NAMALWA (cell line): ENCODE measurements at places on chromosomes 1 and 21.

DNA sequence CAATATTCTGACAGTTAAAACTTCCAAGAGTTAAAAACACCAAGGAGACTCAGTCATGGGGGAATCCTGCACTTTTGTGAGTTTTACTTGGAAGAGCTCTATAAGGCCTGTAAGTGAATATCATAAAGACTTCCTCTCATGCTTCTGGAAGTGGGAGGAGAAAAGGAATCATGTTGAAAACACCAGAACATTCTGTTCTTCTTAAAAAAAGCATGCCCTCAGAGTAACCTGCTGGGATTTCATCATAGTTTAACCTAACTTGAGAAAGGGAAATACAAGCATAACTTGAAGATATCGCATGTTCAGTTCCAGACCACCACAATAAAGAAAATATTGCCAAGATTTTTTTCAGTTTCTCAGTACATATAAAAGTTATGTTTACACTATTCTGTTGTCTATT is 51.9 kb downstream of the COL11A1 start:
- DNase-seq: no peak

- no peak for DNase-seq
Measured at GRCh38 chr1:180232521-180233043, 2.5 kb downstream of the LHX4 start.

DNA sequence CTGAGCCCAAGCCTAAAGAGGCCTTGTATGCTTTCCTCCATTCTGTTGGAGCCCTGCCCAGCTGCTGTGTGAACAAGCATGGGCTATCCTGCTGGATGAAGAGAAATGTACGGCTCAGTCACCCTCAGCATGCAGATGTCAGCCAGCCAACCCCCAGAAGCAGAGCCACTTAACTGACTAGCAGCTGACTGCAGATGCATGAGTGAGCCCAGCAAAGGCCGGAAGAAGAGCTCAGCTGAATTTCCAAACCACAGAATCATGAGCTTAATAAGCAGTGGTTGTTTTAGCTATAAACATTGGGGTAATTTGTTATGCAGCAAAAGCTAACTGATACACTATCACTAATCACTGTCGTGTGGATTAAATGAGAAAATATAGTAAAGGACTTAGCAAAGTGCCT is 39.0 kb downstream of the FOXO6 start:
- peak; percentile 64 for DNase-seq

GRCh38 chr1:22139817-22140216 is 3.1 kb downstream of the WNT4 start:
- DNase-seq: no peak

DNA sequence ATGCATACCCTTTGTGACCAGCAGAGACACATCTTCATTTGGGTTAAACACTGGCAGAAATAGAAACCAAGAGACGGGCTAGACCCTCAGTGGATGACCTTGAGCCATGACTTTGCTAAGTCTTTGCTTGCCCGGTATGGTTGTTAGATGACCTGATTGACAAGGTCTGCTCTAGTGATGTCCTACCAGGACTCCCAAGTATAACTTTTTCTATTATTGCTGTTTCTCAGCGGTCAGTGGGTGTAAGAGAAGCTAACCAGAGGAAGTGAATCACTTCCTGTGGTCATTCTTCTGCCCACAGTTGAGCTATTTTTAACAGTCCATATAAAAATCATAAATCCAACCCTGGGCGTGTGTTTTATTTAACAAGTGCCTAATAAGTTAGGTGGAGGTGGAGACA is 126.2 kb upstream of the ETS2 start:
- DNase-seq: no peak

DNA sequence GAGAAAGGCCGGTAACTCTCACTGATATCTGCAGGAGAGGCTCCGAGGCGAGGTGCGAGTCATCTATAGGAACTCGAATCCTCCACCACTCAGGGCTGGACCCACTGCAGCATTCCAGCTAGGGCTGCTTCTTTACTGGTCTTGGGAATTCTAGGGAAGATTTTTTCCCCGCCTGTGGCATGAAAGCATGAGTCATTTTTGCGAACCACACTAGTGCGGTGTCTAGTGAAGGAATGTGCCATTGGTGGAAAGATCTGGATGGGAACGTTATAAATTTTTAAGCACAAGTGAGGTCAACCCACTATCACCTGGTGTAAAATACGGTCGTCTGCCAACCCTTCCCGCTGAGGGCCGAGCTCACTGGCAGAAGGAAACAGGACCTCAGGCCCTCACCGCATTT is 49.7 kb downstream of the SYF2 start:
- DNase-seq: no peak

GRCh38 chr21:45974073-45975019 is 7.2 kb upstream of the COL6A1 start:
- no peak for DNase-seq

- DNase-seq: no peak
Measured at GRCh38 chr1:43868741-43869067, 64.9 kb upstream of the ARTN start.

GRCh38 chr1:216890871-216891270 is 167.6 kb upstream of the ESRRG start:
- DNase-seq: no peak

DNA sequence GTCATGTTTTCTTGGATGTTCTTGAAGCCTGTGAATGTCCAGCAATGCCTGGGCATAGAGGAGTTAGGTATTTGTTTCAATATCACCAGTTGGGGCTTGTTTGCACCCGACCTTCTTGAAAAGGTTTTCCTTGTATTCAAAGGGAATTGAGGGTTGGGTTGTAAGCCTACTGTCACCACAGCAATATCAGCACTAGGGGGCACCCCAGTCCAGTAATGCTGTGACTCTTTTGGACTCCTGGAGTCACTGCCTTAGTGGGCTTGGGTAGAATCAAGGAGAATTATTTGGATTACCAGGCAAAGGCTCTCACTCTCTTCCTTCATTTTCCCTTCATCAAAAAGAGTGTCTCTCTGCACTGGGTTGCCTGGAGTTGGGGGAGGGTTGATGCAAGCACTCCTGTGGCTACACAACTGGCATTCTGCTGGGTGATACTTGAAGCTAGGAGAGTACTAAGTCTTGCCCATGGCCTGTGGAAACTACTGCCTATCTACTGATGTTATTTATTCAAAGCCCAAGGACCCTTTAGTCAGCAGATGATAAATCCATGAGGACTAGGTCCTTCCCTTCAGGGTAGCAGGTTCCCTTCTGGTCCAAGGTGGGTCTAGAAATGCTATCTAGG is 34.5 kb downstream of the OR10R2 start:
- DNase-seq: peak; percentile 78

DNA sequence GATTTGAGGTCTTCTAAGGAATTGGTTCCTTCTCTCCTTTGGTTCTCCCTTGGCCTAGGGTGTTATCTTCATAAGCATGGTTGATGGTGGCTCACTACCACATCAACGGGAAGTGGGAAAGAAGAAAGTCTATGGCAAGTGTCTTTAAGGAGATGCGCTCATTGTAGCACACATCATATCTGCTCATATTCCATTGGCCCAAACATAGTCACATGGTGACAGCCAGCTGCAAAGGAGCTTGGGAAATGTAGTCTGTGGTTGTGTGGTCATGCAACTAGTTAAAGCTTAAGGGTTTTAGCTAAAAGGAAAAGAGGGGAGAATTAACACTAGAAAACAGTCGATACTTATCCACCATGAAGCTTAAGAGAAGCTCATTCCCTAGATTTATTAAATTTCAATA is 11.4 kb upstream of the MRPS6 start:
- peak; percentile 81 for DNase-seq

DNA sequence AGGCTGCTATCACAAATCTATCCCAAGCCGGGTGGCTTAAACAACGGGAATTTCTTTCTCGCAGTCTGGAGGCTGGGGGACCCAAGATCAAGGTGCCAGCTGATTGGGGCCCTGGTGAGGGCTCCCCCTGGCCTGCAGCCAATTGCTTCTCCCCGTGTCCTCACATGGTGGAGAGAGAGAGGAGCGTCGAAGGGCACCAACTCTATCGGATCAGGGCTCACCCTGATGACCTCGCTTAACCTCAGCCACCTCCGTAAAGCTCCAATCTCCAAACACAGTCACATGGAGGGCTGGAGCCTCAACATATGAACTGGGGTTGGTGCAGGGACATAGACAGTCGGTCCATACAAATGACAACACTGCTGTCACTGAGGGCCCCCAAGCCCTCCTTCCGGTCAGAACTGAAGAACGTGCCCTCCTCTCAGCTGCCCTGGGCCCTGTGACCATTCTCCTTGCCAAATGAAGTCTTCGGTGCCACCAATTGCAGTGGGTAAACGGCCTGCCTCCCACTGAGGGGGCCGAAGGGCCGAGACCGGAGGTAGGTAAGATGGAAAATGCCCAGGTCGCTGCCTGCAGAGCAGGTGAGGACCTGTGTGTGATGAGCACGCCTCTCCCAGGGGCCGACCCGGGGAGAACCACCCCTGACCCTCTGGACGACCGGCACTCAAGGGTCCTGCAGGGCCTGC is 211.0 kb downstream of the TOMM20 start:
- DNase-seq: no peak

- no peak for DNase-seq
Measured at GRCh38 chr1:85678193-85678592, 30.0 kb downstream of the ZNHIT6 start.

DNA sequence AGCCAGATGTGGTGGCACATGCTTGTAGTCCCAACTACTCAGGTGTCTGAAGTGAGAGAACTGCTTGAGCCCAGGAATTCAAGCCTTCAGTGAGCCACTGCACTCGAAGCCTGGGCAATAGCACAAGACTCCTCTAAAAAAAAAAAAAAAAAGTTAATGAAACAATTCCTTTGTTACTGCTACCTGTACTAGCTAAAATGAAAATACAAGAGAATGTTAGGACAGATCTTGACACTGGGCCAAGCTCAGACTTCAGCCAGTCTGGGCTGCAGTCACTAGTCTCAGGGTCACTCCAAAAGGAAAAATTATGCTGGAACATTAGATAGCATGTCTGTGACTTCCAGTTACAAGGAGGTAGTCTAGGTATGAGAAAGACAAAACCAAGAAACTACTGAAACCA is 56.5 kb downstream of the TRIM33 start:
- no peak for DNase-seq

- no peak for DNase-seq
Measured at GRCh38 chr1:1185101-1185765, 11.6 kb downstream of the TTLL10 start.

DNA sequence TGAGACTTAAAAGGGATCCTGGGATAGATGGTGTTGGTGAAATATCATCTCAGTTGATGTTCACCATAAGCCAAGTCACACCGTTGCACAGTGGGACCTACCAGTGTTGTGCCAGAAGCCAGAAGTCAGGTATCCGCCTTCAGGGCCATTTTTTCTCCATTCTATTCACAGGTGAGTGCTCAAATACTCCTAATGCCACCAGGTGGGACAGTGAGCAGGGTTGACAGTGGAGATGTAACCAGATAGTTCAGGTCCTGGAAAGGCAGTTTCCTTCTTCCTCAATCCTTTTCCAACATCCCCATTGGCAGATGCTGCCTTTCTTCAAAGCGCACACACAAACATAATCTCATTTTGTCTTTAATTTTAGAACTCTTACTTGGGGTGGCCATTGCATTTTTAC is 11.6 kb downstream of the CD160 start:
- DNase-seq: no peak

GRCh38 chr1:56803561-56804156 is 15.5 kb downstream of the FYB2 start:
- DNase-seq: peak; percentile 53

GRCh38 chr1:3767328-3767925 is 5.1 kb upstream of the SMIM1 start:
- no peak for DNase-seq

DNA sequence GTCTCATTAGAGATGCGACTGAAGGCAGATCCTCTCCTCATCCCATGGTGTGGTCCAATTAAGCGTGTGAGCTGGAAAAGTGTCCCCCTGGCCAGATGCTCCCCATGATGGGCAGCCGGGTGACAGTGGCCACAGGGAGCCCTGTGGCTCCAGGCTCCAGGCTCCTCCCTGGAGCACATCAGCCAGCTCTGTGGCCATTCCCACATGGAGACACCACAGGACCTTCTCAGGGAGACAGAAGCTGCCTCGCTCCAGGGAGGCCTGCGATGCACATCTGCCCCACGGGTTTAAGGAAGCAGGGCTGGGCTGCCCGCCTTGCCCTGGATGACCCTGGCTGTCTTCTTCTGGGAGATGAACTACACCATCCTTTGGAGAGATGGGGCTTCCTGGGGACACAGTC is 99.9 kb upstream of the TLR5 start:
- no peak for DNase-seq

DNA sequence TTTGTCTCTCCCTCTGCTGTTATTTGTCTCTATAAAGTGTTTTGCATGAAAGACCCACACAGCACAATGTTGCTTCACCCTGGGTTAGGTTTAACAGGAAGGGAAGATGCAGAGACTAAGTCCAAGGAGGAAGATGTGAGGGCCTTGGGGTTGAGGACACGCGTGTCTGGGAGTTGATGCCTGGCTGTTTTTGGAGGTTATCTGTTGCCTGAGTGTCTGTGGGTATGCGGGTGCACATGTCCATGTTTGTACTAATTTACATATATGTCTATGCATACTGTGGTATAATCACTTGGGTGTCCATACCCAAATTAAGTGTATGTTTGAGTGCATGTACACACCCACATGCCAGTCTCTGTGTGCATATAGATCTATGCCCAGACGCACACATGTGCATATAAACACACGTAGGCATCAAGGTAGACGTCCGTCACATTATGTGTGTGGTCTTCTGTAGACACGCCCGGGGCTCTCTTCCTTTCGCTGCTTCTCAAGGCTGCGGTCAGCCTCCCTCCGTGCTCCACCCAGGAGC is 962 bp upstream of the MAN1C1 start:
- peak; percentile 29 for DNase-seq

GRCh38 chr1:246483569-246483933 is 23.5 kb downstream of the SMYD3 start:
- no peak for DNase-seq

DNA sequence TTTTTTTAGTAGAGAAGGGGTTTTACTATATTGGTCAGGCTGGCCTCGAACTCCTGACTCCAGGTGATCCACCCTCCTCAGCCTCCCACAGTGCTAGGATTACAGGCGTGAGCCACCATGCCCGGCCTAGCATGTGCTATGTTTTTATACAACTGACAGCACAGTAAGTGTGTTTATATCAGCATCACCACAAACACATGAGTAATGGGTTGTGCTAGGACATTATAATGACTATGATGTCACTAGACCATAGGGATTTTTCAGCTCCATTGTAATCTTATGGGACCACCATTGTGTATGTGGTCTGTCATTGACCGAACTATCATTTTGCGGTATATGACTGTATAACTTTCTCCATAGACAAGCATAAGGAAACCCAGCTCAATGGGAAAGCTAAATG is 6.3 kb downstream of the LEFTY2 start:
- DNase-seq: no peak

DNA sequence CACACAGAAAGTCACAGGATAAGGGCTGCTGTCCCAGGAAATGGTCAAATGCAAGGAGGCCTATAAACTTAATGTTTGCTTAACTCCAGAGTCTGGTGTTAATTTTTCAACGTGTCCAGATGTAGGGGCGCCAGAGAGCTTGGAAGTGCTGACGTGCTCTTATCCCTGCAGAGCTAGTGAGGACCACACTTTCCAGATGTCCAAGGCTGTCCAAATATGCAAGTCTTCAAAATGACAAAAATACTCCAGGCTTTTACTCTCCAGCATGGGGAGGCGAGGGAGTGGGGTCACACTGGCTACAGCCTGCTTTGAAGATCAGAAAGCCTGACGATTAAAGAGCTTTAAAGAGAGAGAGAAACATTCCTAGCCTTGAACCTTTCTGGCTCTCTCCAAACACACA is 57.6 kb downstream of the ABCA4 start:
- no peak for DNase-seq

- no peak for DNase-seq
Measured at GRCh38 chr1:31759298-31760023, 4.7 kb downstream of the ADGRB2 start.

- DNase-seq: peak; percentile 78
Measured at GRCh38 chr1:23793018-23793781, 2.3 kb downstream of the LYPLA2 start.
